ENCODE measurements at places on chromosomes 1 and 21.

- no peak for DNase-seq
Measured at GRCh38 chr1:90452491-90452890, 264.6 kb downstream of the BARHL2 start.

DNA sequence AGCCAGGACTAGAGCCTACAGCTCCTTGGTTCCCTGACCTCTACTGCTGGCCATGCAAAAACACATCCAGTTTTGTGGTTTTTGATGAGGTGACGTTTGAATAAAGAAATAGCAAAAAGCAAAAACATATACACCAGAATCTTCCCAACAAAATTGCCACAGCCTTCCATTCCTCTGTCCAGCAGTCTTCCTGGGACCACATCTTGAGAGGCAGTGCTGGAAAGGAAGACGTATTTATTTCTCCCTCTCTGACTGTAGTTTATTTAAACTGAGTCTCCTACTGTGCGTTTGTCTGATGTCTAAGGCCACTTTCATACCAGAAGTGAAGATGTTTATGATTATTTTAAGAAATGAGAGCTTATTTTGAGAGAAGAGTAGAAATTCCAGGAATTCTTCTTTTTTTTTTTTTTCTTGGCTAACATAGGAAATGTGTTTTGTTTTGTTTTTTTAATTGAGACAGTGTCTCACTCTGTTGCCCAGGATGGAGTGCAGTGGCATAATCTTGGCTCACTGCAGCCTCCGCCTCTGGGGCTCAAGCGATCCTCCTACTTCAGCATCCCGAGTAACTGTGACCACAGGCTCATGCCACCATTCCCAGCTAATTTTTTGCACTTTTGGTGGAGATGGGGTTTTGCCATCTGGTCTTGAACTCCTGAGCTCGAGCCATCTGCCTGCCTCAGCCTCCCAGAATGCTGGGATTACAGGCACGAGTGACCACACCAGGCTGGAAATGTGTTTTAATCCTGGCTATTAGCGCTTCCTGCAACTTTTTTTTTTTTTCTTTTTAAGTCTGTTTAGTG lies 118.5 kb downstream of the ITSN1 start:
- no peak for DNase-seq

DNA sequence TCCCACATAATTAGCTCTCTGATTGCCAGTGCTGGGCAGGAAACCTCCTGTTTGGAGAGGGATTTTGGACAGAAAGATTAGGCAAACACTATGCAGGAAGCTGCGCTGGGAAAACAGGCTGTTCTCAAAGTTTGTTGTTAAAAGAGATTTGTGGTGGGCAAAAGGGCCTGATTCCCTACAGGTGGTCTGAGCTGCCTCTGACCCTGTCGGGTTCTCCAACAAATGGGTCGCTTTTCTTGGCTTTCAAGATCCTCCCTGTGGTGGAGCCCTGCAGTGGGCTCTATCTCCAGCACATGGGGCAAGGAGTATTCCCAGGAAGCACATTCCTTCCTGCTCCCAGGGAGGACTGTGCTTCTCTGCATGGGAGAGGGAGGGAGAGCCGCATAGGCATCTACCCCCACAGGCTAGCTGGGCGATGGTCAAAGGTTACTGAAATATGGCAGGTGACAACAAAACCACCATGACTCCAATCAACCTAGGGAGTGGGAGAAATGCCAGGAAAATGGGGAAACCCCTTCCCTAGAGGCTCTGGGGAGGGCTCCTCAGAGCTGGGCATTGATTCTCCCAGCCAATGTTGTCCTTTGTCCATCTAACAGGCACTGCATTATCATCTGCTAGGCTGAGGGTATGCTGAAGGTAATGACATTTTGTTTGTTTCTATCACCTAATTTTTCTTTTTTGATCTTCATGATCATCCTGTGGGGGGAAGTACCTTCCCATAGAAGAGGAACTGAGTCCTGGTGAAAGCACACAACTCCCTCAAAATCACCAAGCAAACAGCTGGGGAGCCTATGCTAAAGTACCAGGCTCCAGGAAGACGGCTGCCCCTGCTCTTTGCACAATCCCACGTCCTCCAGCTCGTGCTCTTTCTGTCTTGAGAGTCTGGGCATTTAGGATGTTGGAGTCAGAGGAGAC lies 85.3 kb downstream of the PLXNA2 start:
- DNase-seq: no peak

DNA sequence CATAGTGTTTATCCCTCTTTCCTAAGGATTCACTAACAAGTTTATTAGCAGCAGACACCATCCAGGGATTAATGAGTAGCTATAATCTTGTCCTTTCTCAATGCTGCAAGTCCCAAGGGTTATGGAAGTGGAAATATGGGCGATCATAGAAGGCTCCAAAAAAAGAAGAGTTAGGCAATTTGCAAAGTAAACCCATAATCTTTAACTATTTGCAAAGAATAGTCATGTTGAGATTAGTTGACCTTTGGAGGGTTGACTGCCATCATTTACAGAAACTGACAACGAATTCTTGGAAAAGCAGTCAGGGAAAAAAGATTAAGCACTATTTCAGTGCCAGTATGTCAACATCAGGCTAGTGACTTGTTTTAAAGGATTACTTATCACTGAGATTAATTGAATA lies 169.9 kb downstream of the KCNT2 start:
- no peak for DNase-seq

GRCh38 chr1:29849991-29850757 lies 613.9 kb downstream of the PTPRU start:
- no peak for DNase-seq

GRCh38 chr1:61337981-61338848 lies 255.9 kb downstream of the NFIA start:
- peak; percentile 46 for DNase-seq

DNA sequence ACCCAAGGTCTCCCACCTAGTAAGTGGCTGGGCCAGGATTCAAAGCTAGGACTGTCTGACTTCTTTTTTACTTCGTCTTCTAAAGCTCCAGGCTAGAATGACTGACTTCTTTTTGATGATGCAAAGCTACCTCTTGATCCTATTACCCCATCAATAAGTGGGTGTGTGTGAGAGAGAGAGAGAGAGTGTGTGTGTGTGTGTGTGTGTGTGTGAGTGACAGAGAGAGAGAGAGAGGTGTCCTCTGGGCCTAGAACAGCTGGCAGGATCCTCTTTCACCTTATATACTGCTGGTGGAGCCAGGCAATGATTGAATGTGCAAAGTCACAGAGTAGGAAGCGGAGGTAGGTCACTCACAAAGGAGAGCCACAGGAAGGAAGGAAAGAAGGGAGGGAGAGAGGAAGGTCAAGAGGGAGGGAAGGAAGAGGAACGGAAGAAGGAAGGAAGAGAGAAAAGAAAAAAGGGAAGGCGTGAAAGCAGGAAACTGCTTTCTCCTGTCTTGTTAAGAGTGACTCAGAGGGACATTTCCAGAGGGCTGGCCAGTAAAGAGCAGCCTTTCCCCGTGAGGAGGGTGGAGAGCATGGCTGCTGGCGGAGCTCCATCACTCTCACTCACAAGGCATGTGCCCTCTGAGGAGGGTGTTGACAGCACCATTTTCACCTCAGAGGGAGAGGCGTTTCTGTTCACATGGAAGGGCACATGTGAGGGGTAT lies 68.9 kb downstream of the CDC7 start:
- no peak for DNase-seq

DNA sequence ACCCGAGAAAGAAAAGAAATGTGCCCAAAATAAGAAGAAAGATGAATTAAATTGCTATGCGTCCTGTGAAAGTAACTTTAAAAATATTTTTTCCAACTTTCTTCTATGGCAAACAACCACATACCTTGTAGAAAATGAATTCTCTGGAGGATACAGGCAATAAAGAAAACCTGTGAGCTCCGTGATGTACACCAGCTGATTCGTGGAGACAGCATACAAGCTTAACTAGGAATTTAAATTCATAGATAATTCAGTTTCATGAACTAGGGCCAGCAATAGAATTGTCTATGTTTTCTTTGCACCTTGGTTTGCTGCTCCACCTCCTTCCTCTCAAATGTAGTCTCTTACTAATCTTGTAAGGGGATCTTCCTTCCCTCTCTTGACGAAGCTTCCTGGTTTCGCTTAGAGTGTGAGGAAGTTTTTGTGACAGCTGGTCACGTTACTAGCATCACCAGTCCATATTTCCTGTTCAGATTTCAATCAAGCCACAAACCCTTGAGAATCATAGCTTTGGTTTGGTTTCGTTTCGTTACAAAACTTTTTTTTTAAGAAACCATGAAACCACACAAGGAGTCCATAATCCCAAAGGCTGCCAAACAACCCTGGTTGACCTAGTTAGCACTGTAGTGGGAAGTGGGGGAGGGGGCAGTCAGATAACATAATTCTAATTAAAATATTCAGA lies 35.8 kb downstream of the GREM2 start:
- no peak for DNase-seq

- no peak for DNase-seq
Measured at GRCh38 chr1:167924102-167924501, 10.2 kb upstream of the ADCY10 start.

All from left renal pelvis (tissue), 4 donors.